ENCODE measurements at places on chromosomes 16 and 17.

- no peak for DNase-seq
These were observed 49.7 kb downstream of the SMG6 start for GRCh38 chr17:2253768-2254406.

- DNase-seq: no peak
These were observed 575.9 kb downstream of the WWOX start for GRCh38 chr16:78675312-78675711.

DNA sequence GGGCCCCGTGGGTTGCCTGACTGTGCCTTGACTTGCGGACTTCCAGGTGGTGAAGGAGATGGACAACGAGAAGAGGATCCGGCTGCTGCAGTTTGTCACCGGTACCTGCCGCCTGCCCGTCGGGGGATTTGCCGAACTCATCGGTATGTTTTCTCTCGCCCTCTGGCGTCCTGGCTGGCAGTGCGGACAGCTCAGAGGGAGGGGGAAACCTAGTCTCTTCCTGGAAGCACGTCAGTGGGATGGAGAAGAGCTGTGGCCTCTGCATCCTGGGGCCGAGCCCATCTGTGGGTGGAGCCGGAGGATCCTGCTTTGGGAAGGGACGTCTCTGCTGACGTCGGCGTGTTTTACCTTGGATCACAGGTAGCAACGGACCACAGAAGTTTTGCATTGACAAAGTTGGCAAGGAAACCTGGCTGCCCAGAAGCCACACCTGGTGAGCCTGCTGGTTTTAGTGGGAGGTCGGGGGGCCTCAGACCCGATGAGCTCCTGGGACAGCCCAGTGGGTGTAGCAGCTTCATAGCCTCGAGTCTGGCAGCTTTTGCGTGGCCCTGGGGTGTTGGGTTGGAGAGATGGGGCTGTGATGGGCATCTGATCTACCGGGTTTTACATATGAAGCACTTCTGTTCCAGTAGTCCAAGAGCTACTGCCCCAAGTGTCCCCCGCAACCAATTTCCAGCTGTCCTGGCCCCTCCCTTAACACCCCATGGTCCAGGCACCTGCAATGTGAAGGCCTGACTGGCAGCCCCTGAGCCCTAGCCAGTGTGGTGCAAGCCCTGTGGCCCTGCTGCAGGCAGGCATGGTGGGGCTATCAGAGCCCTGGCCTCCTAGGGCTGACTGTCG, 11.9 kb upstream of the CLEC18A start:
- DNase-seq: no peak

- DNase-seq: no peak
These were observed 206.5 kb upstream of the CDH5 start for GRCh38 chr16:66159987-66160386.

GRCh38 chr16:29943846-29944799, 17.8 kb upstream of the TMEM219 start:
- peak; percentile 62 for DNase-seq

GRCh38 chr17:78143214-78144146, 2.7 kb upstream of the C17orf99 start:
- DNase-seq: no peak

DNA sequence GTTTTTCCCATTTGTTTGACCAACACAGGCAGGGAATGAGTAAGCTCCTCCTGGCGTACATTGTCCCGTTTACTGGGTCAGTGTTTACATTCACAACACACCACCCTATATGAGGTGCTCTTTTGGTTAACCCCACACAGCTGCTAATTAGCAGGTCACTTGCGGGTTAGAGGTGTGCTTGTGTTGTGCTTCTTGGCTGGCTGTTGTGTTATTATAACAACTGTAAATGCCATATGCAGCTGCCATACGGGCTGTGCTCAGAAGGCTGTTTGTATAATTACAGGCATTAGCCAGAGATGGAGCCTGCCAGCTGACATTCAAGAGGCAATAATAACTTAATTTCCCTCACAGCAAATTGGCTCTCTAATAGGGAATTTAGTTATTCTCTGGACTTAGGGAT, 205.1 kb upstream of the ELAC2 start:
- no peak for DNase-seq

GRCh38 chr16:27385398-27385797, 16.6 kb upstream of the IL21R start:
- DNase-seq: no peak

DNA sequence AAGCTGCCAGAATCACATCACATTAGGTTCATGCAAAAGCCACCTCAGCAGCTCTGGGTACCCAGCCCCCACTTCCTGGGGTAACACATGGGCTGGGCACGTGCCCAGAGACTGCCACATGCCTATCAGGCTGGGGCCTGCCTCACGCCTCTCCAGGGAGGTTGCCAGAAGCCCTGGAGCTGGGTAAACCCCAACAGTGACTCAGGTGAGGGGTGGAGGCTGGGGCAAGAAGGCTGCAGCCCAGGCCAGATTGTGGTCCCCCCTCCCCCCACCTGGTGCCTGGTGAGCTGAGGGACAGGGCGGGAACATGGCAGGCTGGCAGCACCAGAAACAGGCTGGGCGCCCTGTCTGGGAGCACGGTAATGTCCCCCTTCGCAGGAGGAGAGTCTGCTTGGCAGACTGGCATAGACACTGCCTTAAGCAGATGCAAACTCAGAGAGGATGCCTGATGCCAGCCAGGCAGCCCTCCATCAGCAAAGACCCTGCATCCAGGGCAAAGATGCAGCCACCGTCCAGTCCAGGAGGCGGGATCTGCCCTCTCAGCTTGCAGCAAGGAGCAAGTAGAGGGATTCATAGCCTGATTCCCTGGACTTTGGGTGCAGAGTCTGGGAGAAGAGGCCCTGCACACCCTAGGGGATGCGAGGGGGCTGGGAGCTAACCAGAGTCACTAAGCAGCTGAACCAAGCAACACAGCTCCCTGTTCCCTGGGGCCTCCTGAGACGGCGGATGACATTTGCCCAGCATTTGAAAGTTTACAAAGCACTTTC, 28.8 kb downstream of the NGFR start:
- DNase-seq: no peak

- DNase-seq: no peak
These were observed 71.5 kb downstream of the RGS9 start for GRCh38 chr17:65208717-65209116.

DNA sequence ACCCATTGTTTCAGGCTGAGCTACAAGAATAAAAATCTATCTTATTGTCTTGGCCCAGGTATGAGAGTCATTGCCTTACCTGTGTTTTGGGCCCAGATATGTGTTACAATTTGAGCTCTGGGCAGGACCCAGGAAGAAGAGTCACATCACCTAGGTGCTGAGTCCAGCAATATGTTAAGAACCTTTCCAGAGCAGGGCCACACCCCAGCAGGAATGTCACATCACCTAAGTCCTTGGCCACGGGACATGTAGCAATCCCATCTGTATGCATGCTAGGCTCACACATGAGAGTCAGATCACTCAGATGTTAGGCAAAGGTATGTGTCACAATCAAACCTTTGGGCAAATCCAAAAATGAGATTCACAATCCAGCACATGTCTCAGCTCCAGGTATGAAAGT, 2103.5 kb downstream of the TP53TG3F start:
- no peak for DNase-seq

DNA sequence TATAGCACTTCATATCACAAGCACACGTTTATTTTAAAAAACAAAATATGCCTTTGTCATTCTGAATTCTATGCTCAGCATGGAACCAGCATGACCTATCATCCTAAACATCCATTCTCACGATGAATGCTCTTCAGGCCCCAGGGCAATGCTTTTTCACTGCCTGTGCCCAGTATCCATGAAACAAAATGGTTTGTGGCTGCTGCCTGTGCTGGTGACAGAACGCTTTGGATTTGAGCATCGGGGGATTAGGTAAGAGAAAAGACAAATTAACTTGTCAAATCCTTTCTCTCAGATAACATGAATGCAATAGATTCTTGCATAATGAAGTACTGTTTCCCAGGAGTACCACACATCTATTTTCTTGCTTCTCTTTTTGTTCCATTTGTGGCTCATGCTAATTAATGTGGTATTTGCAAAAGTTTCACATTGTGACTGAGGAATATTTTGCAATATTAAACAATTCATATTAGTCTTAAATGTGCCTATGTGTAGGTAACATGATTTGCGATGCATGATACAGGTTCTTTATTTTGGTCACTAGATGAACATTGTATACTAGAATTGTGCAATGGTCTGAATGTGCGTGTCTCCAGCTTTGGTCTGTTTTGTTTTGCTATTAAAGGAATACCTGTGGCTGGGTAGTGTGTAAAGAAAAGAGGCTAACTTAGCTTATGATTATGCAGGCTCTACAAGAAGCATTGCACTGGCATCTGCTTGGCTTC, 25.8 kb upstream of the SRSF1 start:
- no peak for DNase-seq

DNA sequence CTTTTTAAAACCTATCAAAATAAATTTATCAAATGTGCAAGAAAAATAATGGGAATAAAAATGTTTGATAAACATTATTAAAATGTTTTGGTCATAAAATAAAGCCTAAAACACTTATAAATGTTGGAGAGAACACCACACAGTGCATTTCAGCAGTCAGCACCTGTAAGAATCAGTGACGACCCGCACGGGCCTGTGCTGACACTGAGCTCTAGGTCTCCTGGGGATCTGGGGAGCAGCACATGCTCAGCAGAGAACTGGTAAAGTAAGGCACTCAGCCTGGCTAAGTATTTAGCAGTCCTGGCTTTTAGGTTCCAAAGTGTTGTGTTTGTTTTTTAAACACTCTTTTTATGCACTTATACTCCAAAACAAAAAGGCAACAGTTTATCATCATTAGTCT, 46.9 kb downstream of the HELZ start:
- no peak for DNase-seq

DNA sequence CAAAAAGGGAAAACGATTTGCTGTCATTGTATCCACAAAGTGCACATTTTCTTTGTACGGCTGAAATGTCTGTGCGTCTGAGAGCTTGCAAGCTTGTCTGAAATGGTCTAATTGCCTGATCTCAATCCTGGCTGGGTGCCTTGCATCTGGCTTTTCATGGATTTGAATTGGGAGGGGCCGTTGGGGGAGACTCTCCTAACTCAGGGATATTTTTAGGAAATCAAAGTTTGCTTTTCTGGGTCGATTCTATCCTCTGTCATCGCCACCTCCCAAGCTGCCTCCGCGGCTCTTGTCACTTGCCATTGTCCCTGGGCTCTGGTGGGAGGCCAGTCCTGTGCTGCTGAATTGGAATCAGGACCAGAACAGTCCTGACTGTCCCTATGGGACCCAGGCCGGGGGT, 33.3 kb upstream of the MGAT5B start:
- DNase-seq: no peak

- no peak for DNase-seq
These were observed 3.2 kb downstream of the SLC25A10 start for GRCh38 chr17:81715107-81715871.

GRCh38 chr17:68507576-68507975, 4.7 kb upstream of the PRKAR1A start:
- DNase-seq: no peak

GRCh38 chr17:41549596-41550039, 21.5 kb upstream of the KRT19 start:
- peak; percentile 60 for DNase-seq

GRCh38 chr16:3321816-3322215, 16.5 kb downstream of the ZNF75A start:
- DNase-seq: no peak

GRCh38 chr16:85869785-85870558, 29.0 kb upstream of the IRF8 start:
- DNase-seq: no peak

- peak; percentile 73 for DNase-seq
These were observed 732 bp downstream of the ULK2 start for GRCh38 chr17:19867079-19867328.

- DNase-seq: no peak
These were observed 203.0 kb downstream of the UTP18 start for GRCh38 chr17:51463353-51463752.

- DNase-seq: no peak
These were observed 7.6 kb downstream of the LMF1 start for GRCh38 chr16:962901-963814.

DNA sequence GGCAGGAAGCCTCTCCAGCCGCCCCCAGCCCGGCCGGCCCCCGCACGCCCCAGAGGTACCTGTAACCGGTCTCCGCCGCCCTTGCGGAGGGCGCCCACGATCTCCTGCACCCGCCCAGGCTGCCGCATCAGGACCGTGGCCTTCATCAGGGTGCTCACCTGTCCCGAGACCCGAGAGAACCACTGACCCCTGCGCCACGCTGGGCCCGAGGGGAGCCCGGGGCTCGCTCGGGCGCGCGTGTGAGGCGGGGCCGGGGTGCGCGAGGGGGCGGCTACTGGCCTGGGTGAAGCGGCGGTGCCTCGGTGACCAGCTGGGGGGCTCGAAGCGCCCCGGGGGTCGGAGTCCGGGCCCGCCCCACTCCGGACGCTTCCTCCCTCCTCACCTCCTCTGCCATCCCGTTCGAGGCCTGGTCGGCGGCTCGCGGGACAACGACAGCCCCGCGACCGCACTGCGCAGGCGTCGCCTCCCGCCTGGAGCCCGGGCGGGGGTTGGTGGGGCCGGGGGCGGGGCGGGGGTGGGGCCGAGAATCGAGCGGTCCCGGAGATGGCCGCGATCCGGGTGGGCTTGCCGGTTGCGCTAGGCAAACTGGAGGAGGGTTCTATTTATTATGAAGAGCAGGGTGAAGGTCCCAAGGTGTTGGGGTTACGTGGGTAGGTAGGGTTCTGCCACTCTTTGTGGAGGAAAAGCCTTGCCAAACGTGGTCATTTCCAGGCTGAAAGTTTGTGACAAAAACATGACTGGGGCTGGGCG, at the start of gene NT5C3B:
NT5C3B (minus strand) TSS at position 433 of the 750 bp plus-strand sequence; CDS start at position 394, 39 bp downstream.
- DNase-seq: peak; percentile 71

DNA sequence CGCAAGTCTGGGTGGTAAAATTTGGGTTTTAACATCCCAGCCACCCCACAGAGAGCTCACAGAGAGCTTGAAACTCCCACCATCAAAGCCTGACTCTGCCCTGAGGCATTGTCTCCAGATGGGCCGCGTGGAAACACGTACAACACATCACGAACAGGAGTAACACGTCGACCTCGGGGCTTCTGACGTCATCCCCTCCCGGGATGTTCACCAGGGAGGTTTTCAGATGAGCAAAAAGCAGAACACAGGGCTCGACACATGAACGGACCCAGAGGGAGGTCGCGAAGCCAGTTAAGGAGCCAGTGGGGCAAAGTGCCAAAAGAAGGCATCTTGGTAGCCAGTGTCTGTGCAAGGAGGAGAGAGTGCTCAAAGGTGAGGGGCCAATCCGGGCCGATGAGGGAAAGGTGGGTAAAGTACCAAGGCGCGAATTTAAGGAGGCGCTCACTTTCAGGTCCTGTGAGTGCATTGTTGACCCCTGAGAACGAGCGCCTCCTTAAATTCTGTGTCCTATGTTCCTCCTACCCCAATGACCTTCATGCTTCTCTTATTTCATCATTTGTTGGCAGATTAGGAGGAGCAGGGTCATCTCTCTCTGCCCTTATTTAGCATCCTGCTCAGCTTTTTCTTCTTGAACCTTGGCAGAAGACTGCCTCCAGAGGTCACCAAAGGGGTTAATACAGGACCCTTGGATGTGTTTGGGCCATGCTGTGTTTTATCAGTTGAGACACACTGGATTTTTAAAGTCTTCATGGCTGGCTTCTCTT, 5.6 kb downstream of the RCVRN start:
- DNase-seq: no peak

DNA sequence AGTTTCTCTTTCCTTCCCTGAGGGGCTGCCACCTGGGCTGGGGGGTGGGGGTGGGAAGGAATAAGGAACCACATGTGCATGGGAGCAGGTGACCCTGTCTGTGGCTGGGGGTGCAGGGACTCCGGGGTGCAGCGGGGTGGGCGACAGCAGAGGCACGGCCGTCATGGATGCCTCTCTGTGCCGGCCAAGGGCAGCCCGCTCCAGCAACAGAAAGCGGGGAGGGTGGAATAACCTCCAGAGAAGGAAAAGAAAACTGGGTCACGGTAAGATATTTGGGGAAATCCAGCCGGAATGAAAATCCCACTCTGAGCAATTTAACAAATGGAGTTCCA, 4.2 kb downstream of the NDUFAF8 start:
- no peak for DNase-seq

GRCh38 chr17:3222505-3222904, 15.0 kb downstream of the OR1A1 start:
- DNase-seq: no peak
